ENCODE measurements at places on chromosomes 3 and 15.

- peak; percentile 37 for DNase-seq
Measured at GRCh38 chr15:59741274-59741906, 52.3 kb upstream of the BNIP2 start.

- DNase-seq = no peak
Measured at GRCh38 chr3:113094337-113095221, 103.8 kb downstream of the GTPBP8 start.

DNA sequence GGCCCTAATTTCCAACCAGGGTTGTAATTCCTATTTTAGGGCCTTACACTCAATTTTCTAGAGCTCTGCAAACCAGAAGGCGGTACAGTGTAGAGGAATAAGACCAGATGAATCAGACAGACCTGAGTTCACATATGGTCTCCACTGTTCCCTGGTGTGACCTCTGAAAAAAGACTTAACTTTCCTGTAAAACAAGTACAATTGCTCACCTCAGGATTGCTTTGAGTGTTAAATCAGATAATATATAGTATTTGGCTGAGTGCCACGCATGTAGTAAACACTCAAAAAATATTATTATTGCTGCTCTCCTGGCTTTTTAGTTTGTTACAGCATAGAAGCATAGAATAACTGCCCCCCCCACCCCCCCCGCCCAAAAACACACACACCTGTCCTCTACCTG, 51.0 kb upstream of the STT3B start:
- no peak for DNase-seq

DNA sequence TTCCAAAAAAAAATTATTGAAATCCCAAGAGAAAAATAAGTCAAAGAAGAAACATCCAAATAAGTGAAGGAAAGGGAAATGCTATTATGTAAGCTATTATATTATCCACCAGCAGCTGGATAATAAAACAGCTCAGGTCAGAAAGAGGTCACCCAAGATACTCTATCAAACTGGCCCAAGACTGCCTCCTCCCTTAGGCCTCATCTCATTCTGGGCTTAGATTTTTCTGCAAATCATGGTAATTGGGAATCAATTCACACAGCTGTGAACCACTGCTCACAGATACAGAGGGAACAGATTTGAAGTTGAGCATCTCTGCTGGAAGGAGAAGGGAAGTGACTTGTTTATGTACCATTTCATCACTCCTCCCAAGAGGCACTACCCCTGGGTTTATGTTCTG, 294.6 kb upstream of the DPPA4 start:
- no peak for DNase-seq

DNA sequence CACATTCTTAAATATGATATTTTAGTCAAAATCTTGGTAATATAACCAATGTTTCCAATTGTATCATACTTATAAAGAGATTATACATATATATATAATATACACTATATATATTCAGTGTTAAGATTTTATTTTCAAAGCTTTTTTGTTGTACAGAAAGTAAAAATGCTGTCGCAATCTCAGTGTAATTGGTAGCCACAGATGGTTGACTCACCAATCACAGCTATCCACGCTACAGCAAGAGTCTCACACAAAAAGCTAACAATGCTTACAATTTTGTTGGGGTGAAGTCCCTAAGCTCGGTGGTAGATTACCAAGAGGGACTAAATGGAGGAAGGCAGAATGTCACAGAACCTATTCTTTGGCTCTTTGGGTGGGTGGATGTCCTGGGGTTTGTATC, 16.9 kb upstream of the CFAP161 start:
- peak; percentile 64 for DNase-seq

GRCh38 chr3:37064747-37065146, 71.4 kb downstream of the MLH1 start:
- peak; percentile 42 for DNase-seq

DNA sequence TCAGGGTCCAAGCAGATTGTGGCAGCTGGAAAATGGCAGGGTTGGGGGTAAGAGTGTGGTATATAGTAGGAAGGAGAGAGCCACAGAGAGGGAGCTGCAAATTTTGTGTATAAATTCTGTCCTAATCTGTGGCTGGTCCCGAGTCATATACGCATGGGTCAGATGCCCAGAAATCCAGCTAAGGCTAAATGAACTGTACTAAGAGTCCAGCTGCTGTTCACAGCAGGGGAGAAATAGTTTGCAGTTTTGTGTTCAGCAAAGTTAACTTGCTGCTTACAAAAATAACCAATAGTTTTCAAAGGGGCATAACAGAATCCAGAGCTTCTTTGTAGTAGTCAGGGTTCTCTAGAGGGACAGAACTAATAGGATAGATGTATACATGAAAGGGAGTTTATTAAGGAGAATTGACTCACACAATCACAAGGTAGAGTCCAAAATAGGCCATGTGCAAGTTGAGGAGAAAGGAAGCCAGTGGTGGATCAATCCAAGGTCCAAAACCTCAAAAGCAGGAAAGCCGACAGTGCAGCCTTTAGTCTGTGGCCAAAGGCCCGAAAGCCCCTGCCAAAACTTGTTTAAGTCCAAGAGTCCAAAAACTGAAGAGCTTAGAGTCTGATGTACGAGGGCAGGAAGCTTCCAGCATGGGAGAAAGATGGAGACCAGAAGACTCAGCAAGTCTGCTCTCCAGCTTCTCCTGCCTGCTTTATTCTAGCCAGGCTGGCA, 146.1 kb upstream of the KBTBD8 start:
- DNase-seq = peak; percentile 32

DNA sequence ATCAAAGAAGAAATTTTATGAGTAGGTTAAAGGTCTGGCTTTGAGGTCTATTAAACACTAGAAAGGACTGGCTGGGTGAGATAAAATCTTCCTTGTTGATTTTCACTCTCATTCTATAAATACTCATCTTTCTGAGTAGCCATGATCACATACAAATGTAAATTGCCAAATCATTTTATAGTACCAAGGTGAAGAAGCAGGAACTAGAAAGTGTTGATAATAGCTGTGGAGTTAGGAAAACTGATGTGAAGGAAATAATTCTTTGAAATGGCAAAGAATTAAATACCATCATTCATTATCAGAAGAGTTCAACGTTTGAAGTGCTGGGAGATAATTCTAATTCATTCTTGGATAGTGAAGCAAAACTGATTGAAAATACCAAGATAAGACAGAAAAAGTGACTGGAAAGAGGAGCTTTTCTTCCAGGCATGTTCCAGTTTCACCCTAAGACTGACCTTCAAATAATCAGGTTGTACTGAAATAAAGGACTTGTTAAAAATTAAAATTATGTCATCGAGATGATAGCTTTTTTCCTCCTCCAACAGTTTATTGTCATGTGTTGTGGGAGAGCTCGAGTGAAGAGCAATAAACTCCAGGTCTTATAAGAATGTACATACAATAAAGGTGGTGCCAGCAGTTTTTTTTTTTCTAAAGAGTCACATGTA, 17.4 kb downstream of the THBS1 start:
- DNase-seq = peak; percentile 81

- no peak for DNase-seq
Measured at GRCh38 chr15:92608866-92609700, 46.5 kb downstream of the FAM174B start.

GRCh38 chr15:26091184-26091583, 228.1 kb upstream of the ATP10A start:
- DNase-seq = no peak

DNA sequence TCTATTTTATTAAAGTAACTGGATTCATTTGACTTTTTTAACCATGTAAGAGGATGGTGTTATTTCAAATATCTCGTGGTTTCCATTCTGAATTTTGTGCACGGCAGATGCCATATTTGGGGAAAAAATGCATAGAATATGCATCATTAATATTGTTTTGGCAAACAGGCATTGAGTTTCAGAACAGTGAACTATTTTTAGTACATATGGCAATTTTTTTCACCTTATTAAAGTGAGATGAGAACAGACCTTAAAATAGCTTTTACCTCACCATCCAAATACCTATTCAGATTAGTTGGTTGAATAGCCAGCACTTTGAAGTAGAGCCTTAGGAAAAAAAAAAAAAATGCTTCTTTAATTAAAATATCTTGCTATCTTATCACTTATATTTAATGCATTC, 117.3 kb upstream of the FLNB start:
- DNase-seq = peak; percentile 92

GRCh38 chr3:34263101-34263621, 464.7 kb downstream of the PDCD6IP start:
- peak; percentile 15 for DNase-seq

DNA sequence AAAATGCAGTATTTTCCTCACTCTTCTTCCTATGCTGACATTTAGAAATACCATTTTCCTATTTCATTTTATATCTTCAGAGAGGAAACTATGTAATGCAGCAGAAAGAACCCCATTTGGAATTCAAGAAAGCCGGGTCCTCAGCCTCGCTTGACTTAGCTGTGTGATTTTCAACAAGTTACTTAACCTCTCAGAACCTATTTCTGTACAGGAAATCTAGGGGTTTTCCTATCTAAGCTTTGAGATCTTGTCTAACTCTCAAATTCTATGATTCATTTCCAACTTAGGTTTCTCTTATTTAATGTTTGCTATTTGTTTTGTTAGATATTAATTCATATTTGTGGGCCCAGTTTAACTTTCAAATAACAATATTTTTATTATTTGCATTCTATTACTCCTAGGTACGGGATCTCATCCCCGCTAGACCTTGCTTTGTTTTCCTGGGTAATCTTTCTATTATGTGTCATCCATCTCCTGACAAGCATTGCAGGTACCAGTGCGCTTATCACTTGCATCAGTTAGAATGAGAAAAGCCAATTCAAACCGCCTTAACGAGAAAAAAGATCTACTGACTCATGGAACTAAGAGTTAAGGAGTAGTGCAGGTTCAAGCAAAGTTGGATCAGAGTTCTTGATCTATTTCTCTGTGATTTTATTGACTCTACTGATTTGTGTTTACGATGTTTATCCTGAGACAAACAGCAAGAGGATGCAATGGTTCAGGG, 70.6 kb upstream of the BHLHE40 start:
- DNase-seq = no peak

GRCh38 chr15:84937144-84937543, 44.5 kb upstream of the PDE8A start:
- DNase-seq = no peak

DNA sequence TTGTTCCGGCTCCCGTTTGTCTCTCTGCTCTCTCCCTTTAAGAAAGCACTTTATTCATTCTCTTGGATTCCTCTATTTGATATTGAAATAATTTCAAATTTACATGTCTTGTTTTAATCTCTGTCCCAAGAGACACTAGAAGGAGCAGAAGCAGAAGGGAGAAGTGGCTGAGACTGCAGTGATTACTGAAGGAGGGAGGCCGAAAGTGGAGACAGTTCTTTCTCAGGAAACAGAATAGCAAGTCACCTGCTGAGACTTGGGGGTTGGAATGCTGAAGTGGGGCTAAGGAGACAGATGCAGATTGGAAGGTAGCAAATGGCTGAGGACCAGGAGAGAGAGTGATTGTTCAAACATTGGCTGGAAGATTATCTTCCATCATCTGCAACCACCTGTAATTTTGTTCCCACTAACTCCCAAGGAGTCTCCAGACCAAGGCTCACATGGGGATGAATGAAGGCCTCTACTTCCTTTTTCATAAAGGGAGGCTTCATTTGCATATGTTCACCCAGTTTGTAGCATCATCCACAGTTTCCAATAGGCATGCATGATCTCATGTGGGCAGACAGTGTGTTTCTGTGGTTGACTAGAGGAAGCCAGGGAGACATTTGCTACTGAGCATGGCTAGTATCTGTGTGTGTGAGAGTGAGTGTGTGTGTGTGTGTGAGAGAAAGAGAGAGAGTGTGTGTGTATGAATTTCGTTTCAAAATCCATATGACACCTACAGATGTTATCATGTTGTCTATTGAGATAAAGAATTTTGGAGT, 24.0 kb downstream of the LTF start:
- no peak for DNase-seq

- no peak for DNase-seq
Measured at GRCh38 chr3:50303013-50303815, at the start of gene HYAL1. HYAL1 (minus strand) TSS chr3:50303574; CDS start chr3:50302956, 618 bp downstream.

DNA sequence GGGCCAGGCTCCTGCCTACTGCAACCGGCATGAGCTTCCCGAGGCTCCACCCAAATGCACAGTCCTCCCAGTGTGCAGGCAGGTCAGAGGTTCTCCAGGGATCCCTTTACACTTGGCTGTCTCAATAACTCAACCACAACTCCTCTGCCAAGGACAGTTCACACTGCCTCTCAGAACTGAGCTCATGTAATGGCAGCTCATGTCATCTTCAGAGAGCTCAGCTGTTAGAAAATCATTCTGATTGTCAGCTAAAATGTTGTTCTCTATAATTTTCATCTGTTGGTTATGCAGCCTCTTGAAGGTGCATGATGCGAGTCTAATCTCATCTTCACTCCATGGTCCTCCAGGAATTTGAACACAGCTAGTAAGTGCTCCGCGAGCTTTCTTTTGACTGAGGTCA, 76.7 kb downstream of the SST start:
- DNase-seq = no peak

- DNase-seq = no peak
Measured at GRCh38 chr3:74410276-74410941, 204.1 kb downstream of the CNTN3 start.

DNA sequence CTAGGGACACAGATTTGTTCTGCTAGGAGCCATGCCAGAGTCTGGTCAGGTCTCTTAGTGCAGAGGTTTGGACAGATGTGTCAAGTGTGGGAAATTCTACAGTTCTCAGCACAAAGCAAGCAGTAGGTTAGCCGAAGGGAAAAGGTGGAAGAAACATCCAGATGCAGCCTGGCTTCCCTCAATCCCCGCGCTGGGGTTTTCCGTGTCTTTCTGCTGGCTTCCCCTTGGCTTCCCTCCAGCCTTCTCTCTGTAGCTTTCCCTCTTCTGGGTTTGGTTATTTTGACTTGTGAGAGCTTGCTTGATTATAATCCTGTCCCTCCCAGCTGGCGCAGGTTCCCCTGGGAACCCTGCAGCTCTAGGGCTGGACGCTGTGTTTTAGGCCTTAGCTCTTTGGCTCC, 4.1 kb downstream of the TF start:
- DNase-seq = no peak

DNA sequence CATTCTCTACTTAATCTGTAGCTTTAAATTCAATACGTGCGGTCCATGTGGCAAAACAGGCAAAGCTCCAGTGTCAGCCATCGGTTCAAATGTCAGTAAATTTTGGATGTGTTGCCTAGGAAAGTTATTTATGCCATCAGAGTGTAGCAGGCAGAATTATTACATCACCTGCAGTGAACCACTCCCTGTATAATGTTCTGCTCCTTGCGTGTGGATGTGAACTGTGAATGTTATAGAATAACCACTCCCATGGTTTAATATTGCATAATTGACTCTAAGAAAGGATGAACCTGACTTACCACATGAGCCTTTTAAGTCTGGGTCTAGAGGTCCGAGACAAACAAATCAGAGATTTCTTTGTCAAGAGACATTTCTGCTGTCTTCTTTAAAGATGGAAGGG, 145.5 kb downstream of the GOLIM4 start:
- DNase-seq = no peak

DNA sequence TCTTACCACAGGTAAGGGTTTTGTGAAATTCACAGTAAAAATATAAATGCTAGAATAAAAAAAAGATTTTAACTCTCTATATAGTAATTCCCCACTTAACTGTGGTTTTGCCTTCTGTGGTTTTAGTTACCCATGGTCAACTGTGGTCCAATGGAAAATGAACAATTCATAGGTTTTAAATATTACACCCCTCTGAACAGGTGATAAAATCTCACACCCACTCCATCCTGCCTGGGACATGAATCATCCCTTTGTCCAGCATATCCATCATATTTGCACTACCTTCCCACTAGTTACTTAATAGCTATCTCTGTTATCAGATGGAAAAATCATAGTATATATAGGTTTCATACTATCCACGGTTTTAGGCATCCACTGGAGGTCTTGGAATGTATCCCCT, 49.2 kb downstream of the HDGFL3 start:
- DNase-seq = peak; percentile 17

- DNase-seq = no peak
Measured at GRCh38 chr3:30711867-30712266, 105.5 kb downstream of the TGFBR2 start.

GRCh38 chr3:188345223-188345622, 191.3 kb downstream of the LPP start:
- peak; percentile 33 for DNase-seq

Measured in fibroblast of skin of scalp (primary cell).